ENCODE measurements at places on chromosomes 16 and 17. TPM values are rescaled to one million over a fixed set of nuclear protein-coding genes. Genes with fewer than 3 reads are reported as not detected.
A peak's percentile ranks its signal among the peaks of the same experiment; 100 is the strongest.

The KRTAP4-4 gene
- total RNA-seq, result not detected

The ATP5PD gene
- 216 TPM for total RNA-seq

DNA sequence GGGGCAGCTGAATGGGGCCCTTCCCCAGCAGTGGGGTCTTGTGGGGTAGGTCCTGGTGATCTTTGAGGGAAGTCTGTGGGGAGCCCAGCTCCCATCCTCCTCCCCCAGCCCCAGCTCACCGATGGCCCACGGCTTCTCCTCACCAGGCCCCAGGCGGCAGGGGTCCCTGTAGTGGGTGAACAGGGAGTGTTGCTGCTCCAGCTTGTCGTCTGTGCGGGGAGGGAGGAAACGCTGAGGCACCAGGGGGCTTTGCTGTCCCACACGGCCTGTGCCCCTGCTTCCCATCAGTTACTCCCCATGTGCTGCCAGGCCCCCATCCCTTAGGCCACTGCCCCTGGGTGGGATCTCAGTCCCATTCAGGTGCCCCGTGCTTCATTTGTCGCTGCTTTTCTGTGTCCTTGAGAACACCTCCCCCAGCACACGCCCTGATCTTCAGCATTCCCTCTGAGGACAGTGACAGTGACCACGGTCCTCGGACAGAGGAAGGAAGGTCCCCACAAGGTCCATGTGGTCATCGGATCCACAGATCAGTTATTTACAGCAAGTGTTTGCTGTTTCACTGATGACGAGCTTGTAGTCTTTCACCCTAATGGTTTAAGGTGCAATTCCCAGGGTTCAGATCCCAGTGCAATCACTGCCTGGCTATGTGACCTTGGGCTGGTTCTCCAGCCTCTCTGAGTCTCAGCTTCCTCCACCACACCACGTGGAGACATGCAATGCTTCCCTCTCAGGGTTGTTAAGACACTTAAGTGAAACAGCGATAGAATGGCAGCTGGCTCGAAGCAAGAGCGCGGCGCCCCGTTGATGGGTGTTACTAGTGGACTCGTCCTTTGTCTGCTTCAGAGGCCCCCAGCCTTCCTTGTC, 53.1 kb downstream of the PRMT7 start:
- ATAC-seq, result no peak

DNA sequence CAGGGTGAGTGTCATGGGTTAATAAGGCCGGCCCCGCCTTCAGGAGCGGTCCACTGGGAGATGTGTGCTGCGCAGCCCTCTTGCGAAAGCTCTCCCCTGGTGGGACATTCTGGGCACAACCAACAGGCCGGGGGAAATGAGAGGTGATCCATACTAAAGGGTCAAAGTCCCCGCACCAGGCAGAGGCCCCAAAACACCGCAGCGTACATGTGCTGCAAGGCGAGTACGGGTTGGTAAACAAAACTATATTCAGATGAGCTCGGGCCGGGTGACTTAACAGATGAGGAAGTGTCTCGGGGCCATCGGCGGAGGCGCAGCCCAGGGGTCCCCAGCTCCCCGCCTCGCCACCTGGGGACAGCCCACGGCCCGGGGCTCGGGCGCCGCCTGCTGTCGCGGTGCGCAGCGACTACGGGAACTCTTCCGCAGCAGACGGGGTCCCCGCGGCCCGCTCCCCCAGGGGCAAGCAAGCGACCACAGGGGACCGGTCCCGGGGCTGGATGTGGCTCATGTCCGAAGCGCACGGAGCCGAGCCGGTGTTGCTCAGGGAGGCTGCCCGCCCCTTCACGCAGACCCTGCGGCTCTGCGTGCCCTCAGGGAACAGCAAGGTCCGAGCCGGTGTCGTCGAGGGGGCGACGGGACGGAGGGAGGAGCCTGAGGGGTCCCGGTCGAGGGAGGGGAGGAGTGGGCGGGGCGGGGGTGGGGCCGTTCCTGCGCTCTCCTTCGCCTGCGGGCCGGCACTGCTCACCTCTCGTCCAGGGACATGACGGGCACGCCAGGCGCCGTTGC, at the start of gene RAB37:
Gene RAB37, plus strand, starts transcription at position 744 of the 786 bp plus-strand sequence. Its CDS starts 17 bp downstream, at position 761.
- peak; percentile 8 for ATAC-seq

DNA sequence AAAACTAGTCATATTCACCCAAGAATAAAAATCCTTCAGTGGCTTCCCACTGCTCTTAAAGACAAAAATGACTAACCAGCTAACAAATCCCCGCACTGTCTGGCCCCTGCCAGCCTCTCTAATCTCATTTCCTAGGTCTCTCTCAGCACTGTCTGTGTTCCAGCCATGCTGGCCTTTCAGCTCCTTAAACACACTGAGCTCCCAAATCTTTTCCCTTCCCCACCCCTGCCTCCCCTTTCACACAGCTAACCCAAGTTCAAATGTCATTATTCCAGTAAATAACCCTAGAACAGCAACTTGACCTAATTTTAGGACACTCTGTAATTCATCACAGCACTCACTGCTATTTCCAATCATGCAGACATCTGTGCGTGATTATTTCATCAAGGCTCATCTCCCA, 7.8 kb downstream of the SHCBP1 start:
- no peak for ATAC-seq

DNA sequence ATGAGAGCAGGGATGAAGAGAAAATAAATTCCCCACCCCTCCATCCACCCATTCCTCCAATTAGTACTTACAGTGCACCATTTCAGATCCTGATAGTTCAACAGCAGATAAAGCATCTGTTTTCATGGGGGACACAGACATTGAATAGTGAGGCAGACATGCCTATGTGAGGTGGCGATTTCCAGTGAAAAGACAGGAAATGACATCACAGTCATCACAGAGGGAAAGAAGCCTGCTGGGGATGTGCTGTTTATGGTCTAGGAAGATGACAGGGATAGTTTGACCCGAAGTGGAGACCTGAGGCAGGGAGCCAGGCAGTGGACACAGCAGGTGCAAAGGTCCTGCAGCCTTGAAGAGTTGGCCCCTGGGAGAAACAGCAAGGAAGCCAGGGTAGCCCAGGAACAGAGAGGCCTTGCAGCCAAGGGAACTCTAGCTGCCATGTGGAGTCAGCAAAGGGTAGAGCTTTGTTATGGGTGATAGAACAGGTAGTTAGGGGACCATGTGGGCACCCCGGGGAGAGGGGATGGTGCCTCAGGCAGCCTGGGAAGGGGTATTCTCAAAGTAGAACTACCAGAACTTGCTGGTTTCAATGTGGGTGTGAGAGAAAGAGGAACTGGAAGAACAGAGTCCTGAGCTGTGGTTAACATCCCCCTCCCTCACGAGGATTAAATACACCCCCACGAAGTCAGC, 256.6 kb downstream of the CPPED1 start:
- ATAC-seq, result peak; percentile 43

GRCh38 chr17:45288825-45289224, 26.9 kb upstream of the SPATA32 start:
- ATAC-seq, result no peak

- no peak for ATAC-seq
These were observed 45.7 kb downstream of the B9D1 start for GRCh38 chr17:19316761-19317358.

- ATAC-seq, result peak; percentile 71
These were observed 9.6 kb downstream of the IL32 start for GRCh38 chr16:3074860-3075522.
